SK-N-MC (cell line): ENCODE measurements at places on chromosomes 7 and 10.

DNA sequence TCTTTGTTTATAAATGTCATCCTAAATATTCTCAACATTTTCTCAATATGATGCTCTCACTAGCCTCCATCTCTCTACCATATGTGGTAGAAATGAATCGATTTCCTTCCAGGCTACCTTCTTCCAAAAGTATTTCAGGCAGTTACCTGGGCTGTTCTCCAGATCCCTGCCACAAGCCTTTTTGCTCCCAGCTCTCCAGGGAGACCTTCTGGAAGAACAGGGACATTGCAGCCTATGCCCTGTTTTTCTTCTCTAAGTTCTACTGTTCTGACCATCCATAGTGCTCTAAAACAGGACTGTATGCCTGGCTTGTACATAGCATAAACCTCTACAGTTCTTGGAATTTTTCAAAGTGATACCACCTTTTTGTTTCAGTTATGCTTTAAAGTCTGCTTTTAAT is 552.8 kb downstream of the ANKRD7 start:
- no peak for DNase-seq

GRCh38 chr10:78972160-78972946 is 96.4 kb upstream of the ZMIZ1 start:
- DNase-seq: no peak

DNA sequence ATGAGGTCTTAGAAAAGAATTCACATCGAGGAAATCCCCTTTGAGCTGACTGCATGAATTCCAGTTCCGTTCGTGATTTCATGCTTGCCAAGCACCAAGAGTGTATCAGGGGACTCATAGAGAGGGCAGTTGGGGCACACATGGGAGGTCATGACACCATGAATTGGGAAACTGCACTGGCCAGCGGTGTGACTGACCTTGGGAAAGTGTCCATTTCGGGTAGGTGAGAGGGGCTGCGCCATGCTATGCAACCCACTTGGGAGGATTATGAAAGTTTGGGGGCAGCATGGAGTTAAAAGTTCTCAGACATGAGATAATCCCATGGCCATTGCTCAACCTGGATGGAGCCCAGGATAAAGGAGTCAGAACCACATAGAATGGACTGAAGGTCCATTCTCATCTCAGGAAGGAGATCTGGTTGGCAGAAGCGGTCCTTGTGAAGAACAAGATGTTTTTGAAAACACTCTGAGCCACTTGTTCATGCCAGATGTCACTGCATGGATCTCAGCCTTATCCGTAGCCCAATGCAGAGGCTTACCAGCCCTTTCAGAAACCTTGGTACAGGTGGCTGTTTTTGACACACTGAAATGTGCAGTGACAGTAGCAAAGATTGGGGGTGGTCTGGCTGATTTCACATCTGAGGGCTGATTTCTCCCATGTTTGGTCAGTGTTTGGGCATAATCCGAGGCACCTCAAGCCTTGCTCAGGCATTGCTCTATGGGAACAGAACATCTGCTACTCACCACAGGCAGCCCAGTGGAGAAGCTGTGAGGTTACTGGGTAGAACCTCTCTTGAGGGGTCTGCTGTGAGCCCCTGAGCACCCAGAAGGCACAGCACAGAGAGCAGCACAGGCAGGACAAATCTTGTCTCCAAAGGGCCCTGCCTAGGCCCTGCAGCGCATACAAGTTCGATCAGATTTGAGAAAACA is 252.3 kb downstream of the CXCL12 start:
- no peak for DNase-seq

- no peak for DNase-seq
These were observed 782.7 kb upstream of the CELF2 start for GRCh38 chr10:10235003-10235402.

DNA sequence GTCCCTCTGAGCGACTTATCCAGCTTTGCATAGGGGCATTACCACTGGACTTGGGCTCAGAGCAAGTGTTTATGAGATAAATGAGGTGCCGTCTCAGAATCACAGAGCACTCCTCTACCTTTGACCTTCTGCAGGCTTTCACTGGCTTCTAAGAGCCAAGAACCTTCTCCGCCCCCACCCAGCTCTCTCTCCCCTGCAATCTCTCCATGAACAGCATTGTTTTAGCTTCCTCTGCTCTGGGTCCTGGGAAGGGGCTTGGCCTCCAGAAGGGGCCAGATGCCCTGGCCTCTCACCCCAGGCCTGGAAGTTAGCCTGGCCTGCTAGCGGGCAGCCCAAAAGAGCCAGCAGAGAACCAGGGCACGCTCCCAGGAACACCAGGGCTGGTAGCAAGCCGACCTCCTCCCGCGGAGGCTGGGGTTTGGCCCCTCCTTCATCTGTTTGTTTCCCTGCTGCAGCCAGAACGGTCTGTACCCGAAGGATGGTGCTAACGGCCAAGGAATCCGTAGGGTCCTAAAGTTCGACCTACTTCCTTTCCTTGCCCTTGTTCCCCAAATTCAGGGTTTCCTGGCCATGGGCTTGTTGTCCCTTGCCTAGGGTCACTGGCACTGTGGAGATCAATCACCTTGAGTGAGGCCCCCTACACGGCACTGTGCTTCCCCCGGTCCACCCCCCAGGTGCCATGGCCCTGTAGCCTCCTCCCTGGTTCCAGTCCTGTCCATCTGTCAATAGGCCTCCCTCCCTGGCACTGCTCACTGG is 18.7 kb upstream of the DDIT4 start:
- DNase-seq: no peak

DNA sequence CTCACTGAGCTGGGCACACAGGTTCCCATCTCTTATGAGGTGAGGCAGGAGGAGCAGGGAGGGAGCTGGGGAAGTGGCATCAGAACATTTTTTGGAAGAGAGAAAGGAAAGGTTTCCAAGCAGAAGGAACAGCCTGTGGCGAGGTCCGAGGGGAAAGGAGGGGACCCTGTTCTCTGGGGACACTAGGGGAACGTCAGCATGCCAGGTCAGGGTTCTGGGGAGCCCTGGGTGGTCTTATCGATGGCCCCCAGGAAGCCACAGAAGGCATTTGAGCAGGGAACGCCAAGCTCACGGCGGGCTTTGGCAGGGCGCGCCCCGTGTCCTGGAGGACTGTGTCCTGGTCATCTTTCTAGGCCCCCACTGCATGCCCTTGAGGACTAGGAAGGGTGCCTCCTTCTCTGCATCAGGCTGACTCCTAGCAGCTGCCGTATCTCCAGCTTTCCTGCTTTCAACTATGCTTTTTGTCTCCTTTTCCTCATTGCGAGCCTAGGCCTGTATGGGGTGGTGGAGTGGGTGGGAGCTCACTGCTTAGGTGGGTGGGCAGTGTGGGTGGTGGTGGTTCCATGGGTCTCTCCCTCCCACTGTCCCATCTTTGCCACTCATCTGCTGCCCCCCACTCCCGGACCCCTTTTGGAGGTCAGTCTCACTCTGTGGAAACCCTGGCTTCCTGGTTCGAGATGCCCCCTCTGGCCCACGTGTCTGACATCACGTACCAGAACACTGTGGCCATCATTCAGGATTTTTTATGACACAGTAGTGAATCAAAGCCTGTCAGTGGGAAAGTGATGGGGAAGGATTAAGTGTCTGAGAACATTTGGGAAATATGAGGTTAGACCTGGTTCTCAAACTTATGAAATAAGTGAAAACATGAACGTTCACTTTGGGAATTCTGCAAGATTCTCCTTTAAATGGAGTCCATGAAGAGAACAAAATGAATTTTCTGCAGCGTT is 89.1 kb downstream of the CUX1 start:
- DNase-seq: no peak

GRCh38 chr7:24135003-24135817 is 148.8 kb upstream of the NPY start:
- no peak for DNase-seq

DNA sequence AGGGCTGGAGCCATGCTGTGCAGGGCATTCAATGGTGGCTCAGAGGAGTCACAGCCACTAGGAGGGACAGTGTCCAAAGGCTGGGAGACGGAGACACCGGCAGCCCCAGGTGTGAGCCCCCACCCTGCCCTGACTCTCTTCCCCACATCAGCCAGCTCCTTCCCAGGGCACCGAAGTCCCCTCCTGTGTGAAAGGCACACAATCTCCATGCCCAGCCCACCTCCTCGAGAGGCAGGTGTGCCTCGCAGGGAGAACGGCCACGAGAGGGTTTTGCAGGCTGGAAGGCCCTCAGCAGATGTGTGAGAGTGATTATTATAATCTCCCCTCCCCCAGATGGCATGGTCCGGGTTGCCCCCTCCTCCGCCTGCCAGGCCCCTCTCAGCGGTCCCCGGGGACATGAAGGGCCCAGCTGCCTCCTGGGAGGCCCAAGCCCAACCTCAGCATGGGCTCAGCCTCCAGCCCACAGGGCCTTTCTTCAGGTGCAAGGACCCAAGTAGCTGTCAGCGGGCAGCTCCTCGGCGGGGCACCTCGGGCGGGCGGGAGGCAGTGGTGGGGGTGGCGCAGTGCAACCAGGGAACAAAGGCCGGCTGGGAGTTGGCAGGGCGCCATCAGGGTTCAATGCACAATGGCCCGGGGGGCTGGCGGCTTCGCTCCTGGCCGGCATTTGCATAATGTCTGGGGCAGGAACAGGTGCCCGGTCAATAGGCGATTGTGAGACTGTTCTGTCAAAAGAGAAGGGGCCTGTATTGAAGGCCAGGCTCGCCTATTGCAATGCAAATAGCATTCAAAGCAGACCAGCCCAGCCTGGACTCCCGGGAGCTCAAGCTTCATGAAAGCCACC is 155.3 kb upstream of the ZMIZ1 start:
- DNase-seq: no peak

DNA sequence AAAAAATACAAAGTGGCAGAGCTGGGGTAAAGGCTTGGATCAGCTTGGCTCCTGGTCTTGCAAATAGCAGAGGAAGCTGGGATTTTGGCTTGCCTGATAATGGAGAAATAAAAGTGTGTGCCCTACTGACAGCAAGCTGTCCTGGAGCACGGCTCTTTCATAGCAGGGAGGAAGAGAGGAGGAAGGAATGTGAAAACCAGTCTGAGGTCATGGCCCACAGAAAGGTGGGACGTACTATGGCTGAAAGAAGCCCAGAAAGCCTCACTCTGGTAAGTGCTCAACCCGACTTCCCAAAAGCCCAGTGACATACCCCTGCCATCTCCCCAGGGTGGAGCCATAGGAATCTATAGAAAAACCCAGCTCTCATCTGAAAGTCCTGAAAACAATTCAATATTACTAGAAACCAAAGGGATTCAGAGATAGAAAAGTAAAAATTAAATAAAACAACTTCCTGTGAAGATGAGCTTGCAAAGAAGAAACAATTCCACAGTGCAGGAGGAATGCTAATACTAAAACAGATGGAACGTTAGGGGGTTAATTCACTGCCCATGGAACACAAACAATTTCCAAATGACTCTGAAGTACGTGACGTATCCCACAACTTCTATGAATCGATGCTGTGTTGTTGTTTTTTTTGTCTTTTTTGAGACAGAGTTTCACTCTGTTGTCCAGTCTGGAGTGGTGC is 246.7 kb upstream of the PTN start:
- no peak for DNase-seq
